Right cardiac atrium (tissue), 5 donors: ENCODE measurements at places on chromosomes 1 and 21.

GRCh38 chr1:211735208-211736170, 60.1 kb upstream of the NEK2 start:
- DNase-seq, result no peak

- DNase-seq, result no peak
These were observed 18.3 kb upstream of the HDAC1 start for GRCh38 chr1:32273391-32274208.

GRCh38 chr1:203662360-203662759, 35.7 kb downstream of the ATP2B4 start:
- no peak for DNase-seq

GRCh38 chr1:116521186-116521585, 49.6 kb downstream of the CD58 start:
- no peak for DNase-seq

DNA sequence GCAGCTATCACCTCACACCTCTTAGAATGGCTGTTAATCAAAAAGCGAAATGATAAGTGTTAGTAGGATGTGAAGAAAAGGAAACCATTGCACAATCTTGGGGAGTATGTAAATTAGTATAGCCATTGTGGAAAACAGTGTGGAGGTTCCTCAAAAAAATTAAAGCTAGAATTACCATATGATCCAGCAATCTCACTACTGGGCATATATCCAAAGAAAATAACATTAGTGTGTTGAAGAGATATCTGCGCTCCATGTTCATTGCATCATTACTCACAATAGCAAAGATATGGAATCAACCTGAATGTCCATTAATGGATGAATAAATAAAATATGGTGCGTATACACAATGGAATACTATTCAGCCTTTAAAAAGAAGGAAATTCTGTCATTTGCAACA, 68.9 kb downstream of the SNRPE start:
- DNase-seq, result no peak

DNA sequence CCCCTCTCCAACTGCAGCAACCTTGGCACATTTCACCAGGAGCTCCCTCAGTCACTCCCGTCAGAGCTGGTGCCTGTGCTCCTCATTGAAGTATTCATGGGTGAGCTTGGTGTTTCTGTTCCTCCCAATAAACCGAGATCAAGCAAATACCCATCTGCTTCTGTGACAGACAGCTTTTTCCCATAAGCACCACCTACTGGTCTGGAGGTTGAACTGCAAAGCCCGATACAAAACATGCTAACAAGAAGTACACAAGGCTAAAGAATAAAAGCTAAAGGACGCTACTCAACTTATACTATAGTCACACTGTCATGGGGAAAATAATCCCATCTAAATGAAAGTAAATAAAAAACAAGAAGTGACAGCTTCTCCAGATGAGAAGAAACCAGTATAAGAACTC, 111.9 kb upstream of the C21orf91 start:
- no peak for DNase-seq

GRCh38 chr1:229098903-229099578, 171.9 kb upstream of the RAB4A start:
- no peak for DNase-seq

DNA sequence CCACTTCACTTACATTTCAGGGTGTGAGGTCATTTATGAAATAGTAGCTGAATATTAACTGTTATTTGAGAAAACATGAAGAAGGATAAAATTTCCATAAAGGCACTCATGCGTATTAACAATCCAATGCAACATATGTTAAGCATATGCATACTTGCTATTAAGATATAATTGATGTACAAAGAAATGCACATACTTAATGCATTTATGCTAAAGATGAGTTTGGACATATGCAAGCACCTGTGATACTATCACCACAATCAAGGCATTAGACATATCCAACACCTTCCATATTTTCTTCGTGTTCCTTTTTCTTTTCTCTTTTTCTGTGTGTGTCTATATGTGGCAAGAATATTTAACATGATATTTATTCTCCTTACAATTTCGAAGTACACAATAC, 464.8 kb upstream of the BRINP3 start:
- DNase-seq, result no peak

DNA sequence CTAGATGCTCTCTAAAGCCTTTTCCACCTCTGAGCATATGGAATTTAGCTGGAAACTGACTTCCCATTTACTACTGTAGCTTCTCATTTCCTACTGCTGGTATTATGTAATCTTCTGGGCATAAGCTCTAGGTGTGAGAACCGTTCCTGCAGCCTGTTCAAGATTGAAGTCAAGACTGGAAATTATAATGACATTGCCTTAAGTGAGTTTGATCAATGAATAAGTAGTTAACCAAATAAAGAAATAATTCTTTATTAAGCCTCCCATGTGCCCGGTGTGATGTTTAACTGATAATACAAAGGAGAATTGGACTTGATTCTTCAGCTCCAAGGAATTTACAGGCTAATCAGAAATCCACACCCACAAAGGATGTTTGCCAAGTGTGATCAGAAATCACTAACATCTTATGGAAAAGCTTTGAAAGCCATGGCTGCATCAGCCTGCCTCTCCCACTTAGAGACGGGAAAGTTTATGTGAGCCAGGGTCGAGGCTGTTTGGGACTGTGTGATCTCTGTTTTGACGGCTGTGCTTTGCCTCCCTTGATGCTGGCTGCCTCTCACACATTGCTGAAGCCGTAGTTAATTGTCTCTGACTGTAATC, 36.4 kb upstream of the PRELP start:
- no peak for DNase-seq

DNA sequence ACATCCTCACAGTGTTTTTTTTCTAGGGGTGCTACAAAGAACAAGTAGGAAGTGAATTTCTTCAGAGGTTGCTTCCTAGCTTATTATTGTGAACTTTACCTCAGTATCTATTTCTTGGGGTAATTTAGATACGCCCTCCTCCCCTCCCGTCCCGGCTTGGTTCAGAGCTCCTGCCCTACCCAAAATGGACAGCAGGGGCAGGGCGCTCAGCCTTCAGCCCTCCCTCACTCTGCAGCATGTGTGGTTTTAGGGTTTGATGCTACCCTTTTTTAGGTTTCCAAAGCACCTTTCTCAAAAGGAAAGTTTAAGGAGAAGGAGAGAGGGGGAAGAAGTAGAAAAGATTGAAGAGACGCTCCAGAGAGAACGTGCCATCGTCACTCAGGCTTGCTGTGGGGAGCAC, 16.9 kb upstream of the POGK start:
- DNase-seq, result no peak

GRCh38 chr21:42439284-42440186, 35.8 kb downstream of the UBASH3A start:
- no peak for DNase-seq

- DNase-seq, result peak; percentile 91
These were observed at the start of gene RAVER2 for GRCh38 chr1:64744492-64745180. RAVER2 (plus strand) TSS chr1:64745075; CDS start chr1:64745173, 98 bp downstream.

- DNase-seq, result no peak
These were observed 2.1 kb downstream of the FHAD1 start for GRCh38 chr1:15249081-15249480.

DNA sequence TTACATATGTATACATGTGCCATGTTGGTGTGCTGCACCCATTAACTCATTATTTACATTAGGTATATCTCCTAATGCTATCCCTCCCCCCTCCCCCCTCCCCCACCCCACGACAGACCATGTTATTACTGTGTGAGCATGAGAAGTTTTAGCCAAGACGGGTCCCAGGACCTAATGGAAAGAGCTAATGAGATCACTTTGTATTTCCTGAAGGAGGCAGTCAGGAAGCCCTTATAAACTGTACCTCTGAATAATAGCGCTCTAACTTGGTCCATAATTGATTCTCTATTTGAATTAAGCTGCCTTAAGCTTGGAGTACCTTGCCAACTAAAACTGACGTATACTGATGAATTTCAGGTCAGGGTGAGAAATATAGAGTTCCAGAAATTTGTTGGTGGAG, 4.1 kb upstream of the NEGR1 start:
- no peak for DNase-seq

GRCh38 chr1:89546934-89547562, 22.4 kb downstream of the LRRC8B start:
- no peak for DNase-seq

GRCh38 chr1:158055854-158056253, 62.4 kb downstream of the KIRREL1 start:
- DNase-seq, result no peak

DNA sequence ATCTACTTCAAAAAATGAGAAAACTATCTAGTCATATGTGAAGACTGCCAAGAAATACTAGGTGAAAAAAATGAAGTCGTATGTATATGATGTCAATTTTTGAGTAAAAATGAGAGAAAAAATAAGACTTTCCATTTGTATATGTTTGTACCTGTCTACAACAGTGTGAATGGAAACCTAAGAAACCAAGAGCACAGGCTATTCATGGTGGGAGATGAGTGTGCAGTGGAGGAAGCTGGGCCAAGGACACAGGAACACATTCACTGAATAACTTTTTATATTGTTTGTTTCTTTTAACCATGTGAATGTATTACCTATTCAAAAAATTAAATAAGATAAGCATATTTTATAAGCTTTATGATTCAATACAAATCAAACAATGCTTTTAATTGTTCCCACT, 67.0 kb downstream of the ERO1B start:
- no peak for DNase-seq
